GM06990 (cell line): ENCODE measurements at places on chromosomes 1 and 21.

DNA sequence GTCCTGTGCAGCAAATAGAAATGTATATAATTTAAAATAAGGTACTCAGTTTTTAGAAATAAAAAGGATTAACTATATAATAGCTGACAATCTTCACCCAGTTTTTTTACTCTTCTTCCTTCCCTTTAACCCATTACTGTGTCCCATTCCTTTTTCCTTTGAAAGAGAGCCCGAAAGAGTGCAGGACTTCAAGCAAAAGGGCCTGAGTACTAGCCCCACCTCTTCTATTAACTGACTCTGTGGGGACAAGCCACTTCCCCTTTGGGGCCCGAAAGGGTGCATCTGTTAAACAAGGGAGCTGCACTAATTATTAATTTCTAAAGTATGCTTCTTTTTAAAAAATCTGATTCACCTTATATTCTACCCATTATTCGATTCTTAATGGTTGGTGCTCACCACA is 3.3 kb downstream of the USP24 start:
- no peak for DNase-seq

DNA sequence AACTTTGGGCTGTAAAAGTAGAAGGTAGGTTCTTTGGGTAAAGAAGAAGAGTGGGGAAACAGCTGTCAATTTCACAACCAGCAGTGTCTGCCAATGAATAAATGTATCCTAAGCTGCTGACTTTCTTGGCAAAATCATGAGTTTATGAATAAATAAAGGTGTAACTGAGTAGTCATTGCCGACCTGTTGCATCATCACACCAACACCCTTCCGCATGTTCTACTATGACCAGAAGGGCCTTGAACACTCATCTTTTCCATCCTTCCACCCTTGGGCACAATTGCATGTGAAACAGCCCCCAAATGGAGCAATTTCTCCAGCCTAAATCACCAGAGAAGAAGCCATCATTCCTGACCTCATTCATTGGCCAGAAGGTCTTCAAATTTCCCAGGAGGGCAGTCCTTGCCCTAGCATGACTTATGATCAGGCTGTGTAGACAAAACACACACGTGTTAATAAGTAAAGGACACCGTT is 31.2 kb upstream of the QSOX1 start:
- no peak for DNase-seq

GRCh38 chr21:41429925-41430491 is 4.0 kb downstream of the MX1 start:
- DNase-seq = no peak

DNA sequence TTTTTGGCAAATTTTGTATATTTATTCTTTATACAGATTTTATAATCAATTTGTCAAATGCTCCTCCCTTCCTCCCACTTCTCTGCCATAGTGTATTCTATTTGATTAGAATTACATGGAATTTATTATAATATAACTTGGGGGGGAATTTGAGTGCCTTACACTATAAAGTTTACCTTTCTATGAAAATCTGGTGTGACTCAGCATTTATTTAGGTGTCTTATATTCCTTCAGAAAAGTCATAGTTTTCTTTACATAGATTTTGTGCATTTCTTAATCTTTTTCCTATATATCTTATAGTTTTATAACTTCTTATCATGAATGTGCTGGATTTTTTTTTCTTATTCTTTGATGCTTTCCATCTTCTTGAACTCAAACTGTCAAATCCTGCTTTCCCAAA is 21.3 kb downstream of the FASLG start:
- no peak for DNase-seq

DNA sequence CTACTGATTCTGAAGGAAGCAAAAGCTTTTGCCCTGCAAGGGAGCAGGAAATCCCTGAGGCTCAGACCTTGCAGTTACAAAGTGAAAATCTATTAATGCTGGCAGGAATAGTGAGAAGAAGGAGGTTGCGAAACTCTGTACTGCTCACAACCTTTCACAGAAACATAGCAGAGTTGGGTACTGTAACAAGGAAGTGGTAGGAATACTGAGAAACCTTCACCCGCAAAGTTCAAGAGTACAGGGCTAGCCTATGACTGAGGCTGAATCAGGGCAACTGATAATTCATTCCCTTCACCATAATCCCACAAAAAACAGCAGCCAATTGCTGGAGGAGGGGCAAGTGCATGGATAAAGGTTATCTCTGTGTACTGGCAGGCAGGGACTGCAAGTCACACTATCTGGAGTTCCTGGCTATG is 23.9 kb upstream of the KCTD3 start:
- DNase-seq = no peak

GRCh38 chr1:70807088-70807664 is 240.4 kb downstream of the PTGER3 start:
- no peak for DNase-seq
